Stimulated activated CD4-positive, alpha-beta T cell treated with anti-CD3 and anti-CD28 coated beads, Interleukin-4, amount 100 ng/mL, for 24 hours (primary cell): ENCODE measurements at places on chromosomes 7 and 10.

- DNase-seq = no peak
Observed at GRCh38 chr10:128738386-128738915, 612.2 kb upstream of the MKI67 start.

- no peak for DNase-seq
Observed at GRCh38 chr7:36906448-36906847, 182.2 kb upstream of the AOAH start.

DNA sequence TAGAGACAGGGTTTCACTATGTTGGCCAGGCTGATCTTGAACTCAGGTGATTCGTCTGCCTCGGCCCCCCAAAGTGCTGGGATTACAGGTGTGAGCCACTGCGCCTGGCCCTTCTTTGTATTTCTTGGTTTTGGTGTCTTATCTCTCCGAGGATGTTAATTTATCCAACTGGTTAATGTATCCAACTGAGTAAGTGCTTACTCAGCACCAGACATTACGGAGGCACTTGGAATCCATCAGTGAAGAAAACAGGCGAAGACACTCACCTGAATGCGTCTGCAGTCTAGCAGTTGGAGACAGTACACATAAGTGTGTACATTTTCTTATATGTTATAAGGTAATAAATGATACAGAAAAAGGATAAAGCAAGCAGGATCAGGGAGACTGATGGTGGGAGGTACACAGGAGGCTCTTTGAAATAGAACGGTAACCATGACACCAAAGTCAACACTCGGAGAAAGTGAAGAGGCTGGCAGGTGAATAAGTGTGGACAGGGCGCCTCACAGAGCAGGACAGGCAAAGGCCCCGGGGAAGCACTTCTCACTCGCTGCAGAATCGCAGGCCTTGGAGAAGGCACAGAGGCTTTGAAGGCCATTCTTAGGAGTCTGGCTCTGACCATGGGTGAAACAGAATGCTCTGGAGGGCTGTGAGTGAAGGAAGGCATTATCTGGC is 73.1 kb downstream of the LANCL2 start:
- no peak for DNase-seq

DNA sequence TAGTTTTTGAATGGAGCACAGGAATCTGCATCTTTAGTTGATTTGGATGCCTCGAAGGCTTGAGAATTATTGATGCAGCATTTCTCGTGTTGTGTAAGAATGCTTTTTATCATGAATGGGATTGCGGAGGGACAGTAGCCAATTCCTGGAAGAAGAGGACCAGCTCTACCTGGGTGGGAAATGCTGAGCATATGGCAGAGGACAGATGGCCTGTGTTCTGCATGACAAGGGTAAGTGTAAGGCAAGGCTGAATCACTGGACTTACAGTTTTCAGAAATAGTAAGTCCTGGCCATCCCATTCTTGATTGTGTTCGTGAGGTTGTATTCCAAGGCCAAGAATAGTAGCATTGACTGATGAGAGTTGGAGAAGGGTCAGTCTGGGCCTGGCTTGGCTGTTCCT is 15.9 kb downstream of the RP9 start:
- DNase-seq = no peak

- DNase-seq = no peak
Observed at GRCh38 chr10:103986360-103986759, 19.4 kb downstream of the SLK start.

GRCh38 chr10:45460235-45460878 is 86.3 kb downstream of the ALOX5 start:
- no peak for DNase-seq

GRCh38 chr7:88758381-88759229 is 895 bp upstream of the ZNF804B start:
- DNase-seq = no peak

DNA sequence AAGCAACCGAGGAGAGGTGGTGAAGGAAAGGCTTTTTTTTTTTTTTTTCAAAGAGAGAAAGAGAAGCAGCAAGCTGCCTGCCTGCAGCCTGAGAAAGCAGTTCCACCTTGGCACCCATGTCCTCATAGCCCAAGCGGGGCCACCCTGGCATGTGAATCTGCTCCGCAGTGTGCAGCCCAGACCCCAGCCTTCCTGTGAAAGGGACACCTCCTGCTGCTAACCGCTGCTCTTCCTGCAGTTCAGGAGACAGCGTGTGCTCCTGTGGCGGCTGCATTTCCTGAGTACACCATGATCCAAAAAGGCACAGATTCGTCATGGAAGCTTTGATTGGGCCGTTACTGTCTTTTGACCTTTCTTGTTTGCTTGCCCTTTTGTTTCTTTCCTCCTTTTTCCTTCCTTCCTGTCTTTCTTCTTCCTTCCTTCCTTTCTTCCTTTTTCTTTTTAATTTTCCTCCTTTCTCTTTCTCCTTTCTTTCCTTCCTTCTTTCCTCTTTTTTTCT is 38.1 kb downstream of the IKZF1 start:
- peak; percentile 56 for DNase-seq

GRCh38 chr7:128353610-128354009 is 7.9 kb downstream of the PRRT4 start:
- DNase-seq = no peak

- DNase-seq = no peak
Observed at GRCh38 chr7:92727755-92728154, 108.6 kb downstream of the CDK6 start.

DNA sequence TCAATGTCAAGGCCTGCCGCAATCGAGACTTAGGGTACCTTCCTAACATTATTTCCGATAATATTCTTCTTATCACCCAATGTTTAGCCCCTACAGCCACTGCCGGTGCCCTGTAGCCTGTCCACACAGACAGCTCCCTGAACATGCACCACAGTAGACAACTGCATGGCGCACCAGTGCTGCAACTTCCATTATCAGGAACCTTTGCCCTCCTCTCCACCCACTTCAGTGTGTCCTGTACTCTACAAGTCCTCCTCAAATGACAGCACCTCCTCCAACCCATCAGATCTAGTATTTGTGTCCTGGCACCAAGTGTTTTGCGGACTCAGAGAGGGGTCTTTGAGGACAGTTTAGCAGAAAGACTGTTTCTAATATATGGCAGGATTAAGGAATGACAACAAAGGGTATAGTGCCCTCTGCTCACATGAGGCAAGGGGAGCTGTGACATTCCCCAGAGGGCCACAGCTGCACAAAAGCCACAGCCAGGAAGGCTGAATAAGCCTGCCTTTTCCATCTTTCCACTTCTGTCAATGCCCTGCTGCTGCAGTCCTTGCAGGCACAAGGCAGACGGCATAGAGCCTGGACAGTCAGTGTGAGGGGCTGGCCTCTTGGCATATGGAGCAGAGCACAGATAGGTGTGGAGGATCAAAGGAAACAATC is 335.4 kb downstream of the PARD3 start:
- no peak for DNase-seq

GRCh38 chr10:70480239-70480861 is 1.8 kb downstream of the PALD1 start:
- peak; percentile 18 for DNase-seq

- no peak for DNase-seq
Observed at GRCh38 chr7:7772397-7772821, 54.0 kb upstream of the RPA3 start.

DNA sequence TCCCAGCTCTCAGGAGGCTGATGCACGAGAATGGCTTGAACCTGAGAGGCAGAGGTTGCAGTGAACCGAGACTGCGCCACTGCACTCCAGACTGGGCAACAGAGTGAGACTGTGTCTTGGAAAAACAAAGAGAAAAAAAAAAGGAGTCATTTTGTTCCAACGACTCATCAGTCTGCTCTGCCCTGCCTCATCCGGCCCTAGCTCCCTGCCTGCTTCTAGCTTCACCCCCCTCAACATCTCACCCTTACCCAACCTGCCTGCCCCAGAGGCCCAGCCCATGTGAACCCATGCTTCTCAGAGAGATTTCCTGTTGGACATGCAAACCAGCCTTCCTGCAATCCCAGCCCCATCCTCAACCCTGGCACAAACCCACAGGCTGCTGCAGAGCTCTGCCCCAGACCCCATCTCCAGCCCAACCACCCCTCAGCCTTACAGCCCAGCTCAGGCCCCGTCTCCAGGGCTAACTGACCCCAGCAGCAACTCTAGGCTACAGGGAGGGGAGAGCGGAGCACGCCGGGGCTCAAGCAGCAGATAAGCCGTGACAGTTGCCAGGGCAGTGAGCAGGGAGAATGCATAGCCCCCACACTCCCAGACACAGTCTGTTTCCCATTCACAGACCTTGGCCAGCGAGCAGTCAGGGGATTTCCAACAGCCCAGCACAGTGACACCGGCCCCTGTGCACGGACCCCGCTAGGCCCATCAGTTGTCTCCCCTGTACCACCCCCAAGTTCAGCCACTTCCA is 86.0 kb upstream of the KCTD7 start:
- no peak for DNase-seq

GRCh38 chr7:13952921-13953320 is 36.5 kb downstream of the ETV1 start:
- no peak for DNase-seq

DNA sequence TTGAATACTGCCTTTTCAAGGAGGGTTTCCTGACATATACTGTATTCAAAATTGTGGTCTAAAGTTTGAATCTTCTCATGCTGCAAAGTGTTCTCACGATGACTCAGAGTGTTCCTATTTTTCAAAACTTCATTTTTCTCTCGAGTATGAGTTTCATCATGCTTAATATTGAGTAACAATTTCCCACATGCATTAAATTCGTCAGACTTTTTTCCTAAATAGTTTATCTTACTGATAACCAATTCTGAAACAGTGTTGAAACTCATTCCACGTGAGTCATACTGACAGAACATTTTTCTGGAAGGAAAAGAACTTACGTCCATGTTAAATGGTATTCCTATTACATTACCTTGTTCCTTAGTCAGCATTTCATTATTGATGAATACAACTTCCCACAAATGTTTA is 44.1 kb downstream of the ZNF33B start:
- no peak for DNase-seq
